ENCODE measurements at places on chromosomes 1 and 21.

- no peak for DNase-seq
Observed at GRCh38 chr1:11778336-11778735, 16.3 kb downstream of the C1orf167 start.

DNA sequence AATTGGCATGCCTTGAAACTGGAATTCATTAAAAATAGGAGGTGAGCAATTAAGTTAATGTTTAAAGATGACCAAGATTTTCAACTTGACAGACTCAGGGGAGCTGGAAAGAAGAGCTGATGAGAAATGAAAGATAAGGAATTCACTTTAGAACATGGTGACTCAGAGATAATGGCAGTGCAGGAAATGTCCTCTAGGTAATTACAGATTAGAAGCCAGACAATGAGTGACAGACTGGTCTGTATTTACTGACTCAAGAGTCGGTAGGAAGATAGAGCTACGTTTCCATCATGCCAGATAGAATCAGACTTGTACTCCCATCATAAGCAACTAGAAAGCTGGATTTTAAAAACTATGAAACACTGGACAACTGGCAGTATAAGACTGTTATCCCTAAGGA is 151.6 kb downstream of the AJAP1 start:
- DNase-seq = no peak

DNA sequence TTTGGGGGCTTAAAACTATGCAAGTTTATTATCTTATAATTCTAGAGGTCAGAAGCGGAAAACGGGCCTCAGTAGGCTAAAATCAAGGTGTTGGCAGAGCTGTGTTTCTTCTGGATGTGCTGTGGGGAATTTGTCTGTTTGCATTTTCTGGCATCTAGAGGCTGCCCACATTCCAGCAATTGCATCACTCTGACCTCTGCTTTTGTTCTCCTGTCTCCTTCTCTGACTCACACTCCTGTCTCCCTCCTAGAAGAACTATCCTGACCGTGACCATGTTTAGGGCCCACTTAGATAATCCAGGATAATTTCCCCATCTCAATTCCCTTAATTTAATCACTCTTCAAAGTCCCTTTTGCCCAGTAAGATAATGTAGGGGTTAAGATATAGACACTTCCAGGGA is 127.4 kb upstream of the DEPDC1 start:
- no peak for DNase-seq

- DNase-seq = no peak
Observed at GRCh38 chr1:54812801-54813484, 11.8 kb upstream of the TTC22 start.

GRCh38 chr1:39819091-39819812 is 30.6 kb upstream of the BMP8B start:
- DNase-seq = no peak

GRCh38 chr1:184620469-184620868 is 134.2 kb downstream of the EDEM3 start:
- DNase-seq = no peak

- no peak for DNase-seq
Observed at GRCh38 chr1:34149501-34149900, 15.5 kb downstream of the CSMD2 start.
